ENCODE measurements at places on chromosomes 4 and X.

- DNase-seq = peak; percentile 31
These were observed 80.7 kb upstream of the IGFBP7 start for GRCh38 chr4:57190601-57191481.

GRCh38 chrX:19743386-19743785, 144.0 kb downstream of the SH3KBP1 start:
- DNase-seq = no peak

DNA sequence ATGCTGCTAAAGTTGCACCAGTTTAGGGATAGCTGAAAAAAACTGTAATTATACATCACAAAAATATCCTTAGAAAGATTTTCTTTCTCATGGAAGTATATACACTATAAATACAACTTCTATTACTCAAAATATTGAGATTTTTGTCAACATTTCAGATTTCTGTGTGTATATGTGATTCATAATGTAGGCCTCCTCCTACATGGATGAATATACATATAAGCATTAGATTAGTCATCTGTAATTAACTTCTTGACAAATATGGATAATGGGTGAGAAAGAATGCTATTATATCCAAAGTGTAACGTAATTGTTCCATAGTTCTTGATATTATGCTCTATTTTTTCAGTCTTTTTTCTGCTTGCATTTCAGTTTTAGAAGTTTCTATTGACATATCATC, 124.9 kb downstream of the CBLL2 start:
- no peak for DNase-seq

DNA sequence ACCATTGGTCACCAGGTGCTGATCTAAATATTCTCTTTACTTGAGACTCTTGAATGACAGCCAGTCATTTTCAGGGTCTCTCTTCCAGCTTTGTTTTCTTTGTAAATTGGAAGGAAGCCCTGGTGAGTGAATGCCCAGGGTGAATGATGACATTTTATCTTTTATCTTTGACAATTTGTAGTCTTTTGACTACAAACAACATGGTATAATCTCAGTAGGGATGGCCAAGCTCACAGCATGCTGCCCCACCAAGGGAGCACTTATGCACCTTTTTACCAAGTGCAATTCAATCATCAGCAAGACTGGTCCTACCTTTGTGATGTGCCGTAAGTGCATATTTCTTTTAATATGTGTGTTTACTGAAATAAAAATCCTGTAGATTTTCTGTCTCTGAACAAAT, 5.7 kb downstream of the AFM start:
- no peak for DNase-seq

- DNase-seq = no peak
These were observed 320.6 kb downstream of the ADGRL3 start for GRCh38 chr4:61520681-61521160.

DNA sequence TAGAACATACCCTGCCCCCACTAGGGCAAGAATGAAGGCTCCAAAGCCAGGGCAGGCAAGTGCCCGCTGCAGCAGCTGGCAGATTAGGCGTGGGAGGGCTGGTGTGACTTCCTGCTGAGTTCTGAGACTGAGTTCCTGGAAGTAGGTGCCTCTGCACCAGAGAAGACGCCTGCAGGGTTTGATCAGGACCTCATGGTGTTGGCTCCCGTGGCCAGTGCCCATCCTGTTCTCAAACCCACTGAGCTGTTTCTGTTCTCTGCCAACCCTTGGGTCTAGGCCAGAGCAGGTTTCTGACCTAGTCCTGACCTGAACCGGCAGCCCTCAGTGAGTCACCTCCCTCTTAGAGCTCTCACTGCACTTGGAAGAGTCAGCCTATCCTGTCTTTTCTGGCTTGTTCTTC, 220.7 kb downstream of the HS6ST2 start:
- DNase-seq = no peak

DNA sequence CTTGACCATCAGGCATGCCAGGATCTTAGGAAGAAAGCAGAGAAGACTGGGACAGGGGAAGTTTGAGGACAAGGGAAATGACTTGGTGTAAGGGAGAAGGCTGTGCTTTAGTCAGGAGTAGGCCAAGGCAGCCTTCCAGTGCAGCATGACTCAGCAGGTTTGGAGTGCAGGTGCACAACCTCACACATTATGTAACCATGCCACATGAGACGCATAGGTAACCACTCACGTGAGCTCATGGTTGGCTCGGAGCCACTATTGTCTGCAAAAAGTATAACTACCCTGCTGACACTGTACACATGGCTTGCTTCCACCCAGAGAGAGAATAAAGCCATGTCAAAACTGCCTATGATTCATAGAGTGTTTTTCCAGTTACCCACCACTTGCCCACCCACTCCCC, 715.9 kb downstream of the SMARCA1 start:
- no peak for DNase-seq

DNA sequence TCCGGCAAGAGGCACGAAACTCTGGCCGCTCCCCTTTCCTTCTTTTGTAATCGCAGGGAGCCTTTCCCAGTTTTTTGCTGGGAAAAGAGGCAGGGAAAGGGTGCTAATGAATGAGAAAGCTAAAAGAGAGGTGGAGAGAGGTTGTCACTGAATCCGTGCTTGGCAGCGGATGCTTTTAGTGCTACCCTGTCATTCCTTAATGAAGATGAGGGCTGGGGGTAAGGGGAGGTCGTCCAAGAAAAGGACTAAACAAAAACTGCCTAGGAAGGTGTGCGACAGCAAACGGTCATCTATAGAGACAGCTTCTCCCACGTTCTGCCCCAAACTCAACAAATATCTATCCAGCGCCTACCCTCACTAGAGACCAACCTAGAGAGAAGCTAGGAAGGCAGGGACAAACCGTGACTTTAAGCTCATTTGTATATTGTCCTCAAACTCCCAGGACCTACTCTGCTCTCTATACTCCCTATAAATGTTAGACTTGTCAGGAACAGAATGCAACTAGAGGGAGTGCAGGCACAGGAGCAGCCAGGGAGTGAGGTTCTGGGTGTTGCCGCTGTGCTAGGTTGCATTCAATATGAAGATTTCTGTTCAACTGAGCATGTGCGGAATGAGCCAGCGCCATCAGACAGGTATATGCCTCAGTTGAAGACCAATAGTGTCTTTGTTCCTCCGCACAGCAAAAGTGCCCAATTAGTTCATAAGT, 777 bp upstream of the CASK start:
- DNase-seq = no peak

DNA sequence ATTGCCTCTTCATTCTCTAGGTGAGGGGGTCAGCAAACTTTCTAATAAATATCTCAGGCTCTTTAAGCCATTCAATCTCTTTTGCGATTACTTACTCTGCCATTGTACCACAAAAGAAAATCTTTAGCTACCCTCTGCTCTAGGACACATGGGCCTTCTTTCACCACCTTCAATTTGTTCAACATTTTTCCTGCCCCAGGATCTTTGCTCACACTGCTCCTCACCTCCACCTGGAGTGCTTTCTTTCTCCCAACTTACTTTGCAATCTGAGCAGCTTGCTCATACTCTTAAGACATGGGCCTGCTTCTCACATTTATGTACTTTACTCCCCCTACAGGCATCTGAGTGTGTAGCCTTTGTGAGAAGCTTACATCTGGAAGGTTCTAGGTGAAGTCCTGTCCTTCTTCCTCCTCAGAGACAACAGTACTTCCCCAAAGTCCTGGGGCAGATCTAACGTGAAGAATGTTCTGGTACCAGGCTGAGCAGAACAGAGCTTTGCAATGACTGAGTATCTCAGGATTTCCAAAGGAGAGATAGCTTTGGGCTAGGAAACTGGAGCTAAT, 55.0 kb upstream of the PRDM5 start:
- DNase-seq = peak; percentile 12

GRCh38 chrX:152632445-152633097, 5.1 kb upstream of the GABRQ start:
- no peak for DNase-seq

DNA sequence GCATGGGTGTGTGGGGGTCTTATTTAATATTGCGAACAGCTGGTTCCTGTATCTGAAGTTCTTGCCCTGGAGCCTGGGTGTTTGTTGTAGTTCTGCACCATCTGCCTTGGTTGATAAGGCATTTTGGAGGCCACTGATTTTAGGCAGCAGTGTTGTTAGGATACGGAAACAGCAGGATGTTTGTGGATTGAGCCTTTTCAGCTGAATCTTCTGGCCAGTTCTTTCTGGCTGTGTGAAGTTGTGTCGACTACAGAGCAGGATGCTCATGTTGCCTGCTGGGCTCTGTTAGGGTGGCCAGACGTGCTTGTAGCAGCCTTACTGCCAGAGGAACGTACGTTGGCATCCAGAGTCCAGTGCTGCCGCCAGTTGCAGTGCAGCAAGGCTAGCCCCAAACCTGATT, 134.2 kb downstream of the PTTG2 start:
- DNase-seq = no peak

GRCh38 chrX:137234651-137235402, 201.0 kb upstream of the GPR101 start:
- no peak for DNase-seq

- DNase-seq = no peak
These were observed 7.1 kb downstream of the SLC49A3 start for GRCh38 chr4:681736-682451.

DNA sequence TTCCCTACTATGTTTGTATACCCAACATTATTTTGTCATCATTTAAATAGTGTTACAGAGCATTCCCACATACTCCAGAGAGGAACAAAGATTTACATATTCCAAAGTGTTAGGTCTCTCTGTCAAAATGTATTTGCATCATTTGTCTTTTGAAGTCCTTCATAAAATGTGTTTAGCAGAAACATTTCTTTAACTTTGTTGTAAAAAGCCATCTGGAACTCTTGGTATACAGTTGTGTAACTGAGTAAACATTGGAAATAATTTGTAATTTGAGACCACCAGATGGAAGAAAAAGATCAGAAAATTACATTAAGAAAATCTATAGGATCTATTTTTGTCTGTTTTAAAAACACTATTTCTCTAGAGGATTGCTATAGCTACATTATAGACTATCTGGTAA, 56.6 kb upstream of the ALB start:
- no peak for DNase-seq

DNA sequence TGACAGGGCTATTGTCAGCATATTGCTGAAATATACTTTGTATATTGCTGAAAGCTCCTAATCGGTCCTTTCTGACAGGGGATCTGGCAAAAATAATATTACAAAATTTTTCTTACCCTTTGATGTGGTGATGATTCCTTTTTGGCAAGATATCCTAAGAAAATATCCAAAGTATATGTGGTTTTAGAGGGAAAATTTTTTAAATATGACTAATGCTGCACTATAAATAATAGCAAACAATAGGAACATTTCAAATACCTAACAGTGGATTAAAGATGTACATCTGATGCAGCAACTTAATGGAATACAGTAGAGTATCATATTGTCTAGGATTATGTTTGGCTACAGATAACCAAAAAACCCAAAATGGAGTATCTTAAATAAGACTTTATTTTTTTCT, 49.6 kb downstream of the RRAGB start:
- no peak for DNase-seq

DNA sequence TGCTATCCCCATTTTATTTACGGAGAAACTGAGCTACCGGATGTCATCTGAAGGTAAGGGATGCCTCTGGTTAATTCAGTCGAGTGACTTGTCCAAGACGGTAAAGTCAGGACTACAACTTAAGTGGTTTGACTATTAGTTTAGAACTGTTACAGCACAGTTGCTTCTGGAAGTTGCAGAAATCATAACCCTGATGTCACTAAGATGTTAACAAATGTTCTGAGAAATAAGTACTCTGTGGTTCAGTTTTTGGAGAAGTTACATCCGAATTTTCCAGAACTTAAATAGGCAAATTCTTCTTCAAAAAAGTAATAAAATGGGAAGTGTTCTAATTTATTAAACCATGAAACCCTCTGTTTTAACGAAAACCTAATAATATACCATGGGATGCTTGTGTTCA, 3.1 kb downstream of the PPA2 start:
- no peak for DNase-seq

- DNase-seq = no peak
These were observed 52.2 kb downstream of the FRYL start for GRCh38 chr4:48727666-48728459.

DNA sequence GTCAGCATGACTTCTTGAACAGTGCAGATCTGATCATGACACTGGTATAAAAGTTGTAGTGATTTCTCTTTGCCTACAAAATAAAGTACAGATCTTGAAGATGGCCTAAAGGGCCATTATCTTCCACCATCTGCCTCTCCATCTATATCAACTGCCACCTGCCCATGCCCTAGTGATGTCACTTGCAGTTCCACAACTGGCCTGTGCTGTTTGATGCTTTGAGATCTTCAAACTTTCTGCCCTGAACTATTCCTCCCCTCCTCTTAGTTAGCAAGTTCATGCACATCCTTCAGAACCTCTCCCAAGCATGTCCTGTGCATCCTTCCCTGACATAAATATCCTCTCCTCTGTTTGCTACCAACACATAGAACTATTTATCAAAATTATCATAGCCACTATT, 217.0 kb downstream of the SOWAHB start:
- DNase-seq = no peak

DNA sequence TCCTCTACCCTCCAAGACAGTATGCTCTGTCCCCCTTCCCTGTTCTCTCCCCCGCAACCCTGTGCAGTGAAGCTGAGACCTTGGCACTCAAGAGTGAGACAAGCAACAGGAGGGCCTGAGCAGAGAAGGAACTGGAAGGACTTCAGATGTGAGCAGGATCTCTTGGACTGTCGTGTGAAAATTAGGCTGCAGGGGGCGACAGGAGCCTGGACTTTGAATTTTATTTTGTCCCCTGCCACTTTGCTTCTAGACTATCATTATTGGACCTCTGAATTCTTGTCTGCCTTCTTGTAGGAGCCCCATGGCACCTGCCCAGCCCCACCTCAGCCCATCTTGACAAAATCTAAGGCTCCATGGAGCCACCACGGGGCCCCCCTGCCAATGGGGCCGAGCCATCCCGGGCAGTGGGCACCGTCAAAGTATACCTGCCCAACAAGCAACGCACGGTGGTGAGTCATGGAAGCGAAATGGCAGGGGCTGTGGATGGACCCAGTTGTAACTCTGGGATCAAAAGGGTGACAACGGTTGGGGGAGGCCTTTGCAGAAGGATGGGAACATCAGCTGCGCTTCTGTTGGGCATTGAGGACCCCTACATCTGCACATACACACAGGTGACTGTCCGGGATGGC, 1.7 kb downstream of the ARAF start:
- no peak for DNase-seq

GRCh38 chrX:7654316-7654715, 188.7 kb upstream of the VCX start:
- DNase-seq = no peak

- no peak for DNase-seq
These were observed 36.9 kb downstream of the CTBP1 start for GRCh38 chr4:1211891-1212545.

- DNase-seq = no peak
These were observed 4.5 kb downstream of the NKX3-2 start for GRCh38 chr4:13539619-13540445.

Measured in GM19239 (cell line).